ENCODE measurements at places on chromosomes 5 and 9.

DNA sequence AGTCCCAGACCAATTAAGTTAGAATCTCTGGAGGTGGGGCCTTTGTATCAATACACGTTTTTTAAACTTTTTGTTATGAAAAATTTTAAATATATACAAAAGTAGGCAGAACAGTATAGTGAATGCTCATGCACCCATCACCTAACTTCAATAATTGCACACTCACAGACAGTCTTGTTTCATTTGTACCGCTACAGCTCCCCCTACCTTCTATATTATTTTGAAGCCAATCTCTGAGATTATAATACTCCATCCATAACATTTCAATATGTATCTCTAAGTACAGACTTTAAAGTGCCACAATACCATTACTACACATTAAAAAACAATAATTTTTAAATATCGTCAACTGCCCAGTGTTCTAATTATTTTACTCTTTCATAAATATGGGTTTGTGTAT, 32.9 kb downstream of the ISL1 start:
- DNase-seq: no peak

GRCh38 chr9:82563094-82563493, 499.8 kb downstream of the RASEF start:
- no peak for DNase-seq

DNA sequence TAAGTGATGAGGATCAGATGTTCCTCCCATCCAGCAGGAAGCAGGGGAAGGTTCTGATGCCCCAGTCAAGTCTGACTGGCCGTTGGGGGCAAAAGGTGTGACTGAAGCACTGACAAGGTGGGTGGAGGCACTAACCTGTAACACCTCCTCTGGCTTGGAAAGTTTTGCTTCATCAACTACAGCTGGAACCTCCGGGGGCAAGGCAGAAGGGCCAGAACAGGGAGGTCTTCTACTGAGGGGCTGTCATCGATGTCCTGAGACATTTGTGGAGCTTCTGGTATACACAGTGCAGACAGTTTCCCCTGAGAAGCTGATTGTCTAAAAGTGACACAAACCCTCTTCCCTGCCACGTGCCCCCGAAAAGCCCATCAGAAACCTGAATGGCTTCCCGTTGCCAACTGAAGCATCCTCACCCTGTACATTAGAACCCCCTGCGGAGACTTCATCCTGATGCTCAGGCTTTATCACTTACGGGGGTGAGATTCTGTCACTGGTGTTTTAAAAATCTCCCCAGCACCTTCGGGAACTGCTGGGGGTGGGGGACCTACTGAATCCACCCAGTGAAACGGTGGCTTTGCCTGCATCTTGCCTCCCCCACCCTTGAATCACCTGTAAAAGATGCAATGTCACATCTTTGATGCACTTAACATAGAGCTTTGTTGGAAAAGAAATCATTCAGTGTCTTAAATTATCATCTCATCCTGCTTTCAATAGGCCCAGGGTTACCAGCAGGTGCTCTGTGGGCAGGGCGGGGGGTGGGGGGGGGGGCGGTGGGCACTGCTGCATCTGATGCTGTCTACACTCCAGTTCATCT, 24.6 kb downstream of the TRAF1 start:
- DNase-seq: no peak

GRCh38 chr9:134602547-134603362, 38.8 kb upstream of the COL5A1 start:
- no peak for DNase-seq

DNA sequence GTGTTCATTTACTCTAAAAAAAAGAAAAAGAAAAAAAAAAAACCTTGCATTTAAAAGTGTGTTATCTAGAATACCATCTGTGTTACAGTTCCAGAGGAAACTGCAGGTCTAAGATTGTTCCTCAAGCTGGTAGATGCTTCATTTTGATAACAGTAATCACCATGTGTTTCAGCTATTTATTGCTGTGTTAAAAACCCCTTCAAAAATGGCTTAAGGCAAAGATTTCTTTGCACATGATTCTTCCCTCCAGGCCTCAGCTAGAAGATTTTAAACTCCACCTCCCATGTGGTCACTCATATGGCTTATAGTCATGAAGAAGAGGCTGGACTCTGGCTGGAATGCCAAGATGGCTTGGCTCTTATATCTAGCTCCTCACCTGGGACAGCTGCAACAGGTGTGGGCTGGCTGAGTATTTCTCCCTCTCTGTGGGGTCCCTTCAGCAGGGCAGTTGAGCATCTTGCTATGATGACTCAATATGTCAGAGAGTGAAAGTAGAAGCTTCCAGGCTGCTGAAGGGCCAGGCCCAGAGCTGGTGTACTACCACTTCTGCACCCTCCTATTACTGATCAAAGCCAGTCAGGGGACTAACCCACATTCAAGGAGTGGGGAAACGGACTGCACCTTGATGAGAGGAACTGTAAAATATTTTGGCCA, 920.4 kb upstream of the DMAC1 start:
- no peak for DNase-seq

- DNase-seq: no peak
Observed at GRCh38 chr5:118990582-118990981, 2.2 kb upstream of the DTWD2 start.

Data from natural killer cell treated with Interleukin-12 subunit alpha and Interleukin-12 subunit beta and Interleukin-15 and Interleukin-18, amount 100 ng/mL, for 72 hours (primary cell).